ENCODE measurements at places on chromosomes 12 and 14.

GRCh38 chr14:102497998-102498677 lies 11.4 kb downstream of the ANKRD9 start:
- DNase-seq: no peak

- no peak for DNase-seq
These were observed 1538.3 kb upstream of the SEL1L start for GRCh38 chr14:83071888-83072501.

DNA sequence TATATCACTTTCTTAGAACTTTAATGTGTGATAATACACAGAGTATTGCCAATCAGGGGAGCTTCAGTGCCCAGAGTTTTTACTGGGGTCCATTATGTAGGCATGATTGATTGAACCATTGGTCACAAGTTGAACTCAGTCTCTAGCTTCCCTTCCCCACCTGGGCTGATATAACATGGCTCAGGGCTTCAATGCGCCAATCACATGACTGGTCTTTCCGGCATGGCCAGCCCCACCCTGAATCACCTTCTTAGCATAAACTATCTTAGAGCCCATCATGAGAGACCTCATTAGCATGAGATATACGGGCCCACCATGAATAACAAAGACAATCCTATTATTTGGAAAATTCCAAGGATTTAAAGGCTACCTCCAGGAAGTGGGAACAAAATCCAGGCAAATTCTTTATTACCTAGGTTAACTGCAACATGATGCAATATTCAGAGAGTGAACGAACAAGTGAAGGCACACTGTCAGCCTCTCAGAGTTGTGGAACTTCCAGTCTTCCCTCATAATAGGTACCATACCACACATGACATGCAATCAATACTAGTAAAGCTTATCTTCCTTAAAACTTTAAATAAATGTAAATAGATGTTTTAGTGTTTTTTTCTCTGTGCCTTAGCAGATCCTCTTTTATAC lies 3.2 kb upstream of the CLEC4A start:
- DNase-seq: no peak

DNA sequence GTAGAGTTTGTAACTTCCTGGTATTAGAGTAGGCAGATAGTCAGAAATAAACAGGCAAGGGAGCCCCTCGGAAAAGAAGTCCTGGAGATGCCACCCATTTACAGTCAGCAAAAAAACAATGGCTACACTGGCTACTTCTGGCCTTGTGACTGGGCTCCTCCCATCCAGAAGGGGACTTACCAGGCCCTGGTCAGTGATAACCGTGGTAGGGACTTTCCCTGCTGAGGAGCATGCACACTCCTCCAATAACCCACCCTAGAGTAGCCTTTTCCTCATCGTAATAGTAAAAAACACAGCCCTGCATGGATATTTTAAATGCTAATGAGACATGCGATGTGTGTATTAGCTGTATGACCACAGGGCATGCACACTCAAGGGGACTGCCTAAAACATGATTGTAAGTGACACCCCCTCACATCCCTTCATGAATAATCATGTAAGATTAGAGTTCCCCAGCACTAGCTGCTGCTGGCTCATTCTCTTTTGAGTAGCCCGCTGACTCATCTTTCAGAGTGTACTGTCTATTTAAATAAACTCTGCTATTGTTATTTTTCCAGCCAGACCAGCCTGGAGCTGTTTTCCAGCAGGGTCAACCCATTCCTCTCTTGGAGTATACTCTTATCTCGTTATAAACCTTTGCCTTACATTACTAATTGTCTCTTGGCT lies 413.8 kb upstream of the TMTC1 start:
- DNase-seq: no peak

DNA sequence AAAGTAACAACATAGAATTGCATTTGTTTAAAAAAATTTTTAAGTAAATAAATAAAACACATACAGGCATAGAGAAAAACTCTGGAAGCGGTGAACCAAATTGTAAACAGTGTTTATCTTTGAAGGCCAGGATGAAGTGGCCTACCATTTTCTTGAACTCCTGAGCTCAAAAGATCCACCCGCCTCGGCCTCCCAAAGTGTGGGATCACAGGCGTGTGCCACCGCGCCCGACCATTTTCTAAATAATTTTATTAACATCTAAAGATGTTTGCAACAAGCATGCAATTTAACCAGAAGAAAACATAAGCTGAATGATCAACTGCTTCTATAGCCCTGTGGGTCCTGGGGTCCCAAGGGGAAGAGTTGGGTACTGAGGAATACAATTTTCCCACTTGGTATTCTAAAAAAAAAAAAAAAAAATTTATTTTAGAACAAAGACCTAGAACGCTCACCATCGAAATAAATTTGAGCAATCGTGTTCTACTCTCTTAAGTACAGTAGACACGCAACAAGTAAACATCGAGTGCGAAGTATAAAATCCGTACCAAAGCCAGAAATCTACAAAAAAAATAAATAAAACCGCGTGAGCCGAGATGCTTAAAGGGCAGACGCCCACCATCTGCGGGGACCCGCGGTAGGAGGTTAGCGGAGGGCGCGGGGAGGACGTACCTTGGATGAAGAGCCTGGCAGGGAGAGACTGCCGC lies 484 bp downstream of the MIS18BP1 start:
- DNase-seq: no peak

GRCh38 chr14:101558739-101559240 lies 2.5 kb upstream of the DIO3 start:
- DNase-seq: no peak

DNA sequence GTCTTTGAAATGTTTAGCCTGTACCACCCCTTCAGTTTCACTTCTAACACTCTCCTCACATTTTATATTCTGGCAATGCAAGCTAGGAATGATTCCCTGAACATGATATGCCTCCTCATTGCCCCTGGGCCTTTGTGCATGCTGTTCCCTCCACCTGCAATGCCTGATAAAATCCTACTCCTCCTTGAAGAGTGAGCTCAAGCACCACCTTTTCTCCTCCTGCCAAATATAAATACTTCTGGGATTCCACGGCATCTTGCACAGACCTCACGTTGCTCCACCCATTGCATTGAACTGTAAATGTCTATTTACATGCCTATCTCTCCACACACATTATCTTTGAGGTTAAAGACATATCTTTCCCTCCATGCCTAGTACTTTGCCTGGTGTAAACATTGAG lies 21.1 kb downstream of the NKX2-1 start:
- DNase-seq: no peak

- no peak for DNase-seq
These were observed 560.9 kb downstream of the MED13L start for GRCh38 chr12:115716551-115716950.

GRCh38 chr12:120721866-120722265 lies 3.8 kb upstream of the ACADS start:
- DNase-seq: no peak

GRCh38 chr12:93868771-93869170 lies 191.6 kb downstream of the CRADD start:
- no peak for DNase-seq

- DNase-seq: no peak
These were observed 1.1 kb downstream of the CNTN1 start for GRCh38 chr12:40693207-40693821.

DNA sequence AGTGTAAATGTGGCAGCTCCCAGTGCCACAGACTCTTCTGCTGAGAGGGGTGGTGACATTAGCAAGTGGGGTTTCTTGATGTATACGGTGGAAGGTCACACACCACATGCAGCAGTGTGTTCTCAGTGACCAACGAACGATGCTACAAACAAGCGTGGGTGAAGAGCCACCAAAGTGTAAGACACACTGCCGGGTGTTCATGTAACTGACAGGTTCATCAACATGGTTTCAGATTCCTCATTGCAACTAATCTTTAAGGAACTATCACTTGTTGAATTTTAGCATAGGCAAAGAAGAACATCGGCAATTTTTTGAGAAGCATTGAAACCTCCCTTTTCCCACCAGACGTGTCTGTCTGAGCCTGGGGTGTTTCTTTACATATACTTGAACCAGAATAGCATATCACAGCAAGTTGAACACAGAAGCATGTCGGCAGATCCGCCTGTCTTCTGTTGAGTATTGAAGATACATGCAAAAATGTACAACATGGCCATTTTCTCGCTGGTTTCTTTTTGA lies 58.8 kb downstream of the PPP2R5C start:
- no peak for DNase-seq

GRCh38 chr12:130646716-130647370 lies 69.3 kb downstream of the RIMBP2 start:
- no peak for DNase-seq

DNA sequence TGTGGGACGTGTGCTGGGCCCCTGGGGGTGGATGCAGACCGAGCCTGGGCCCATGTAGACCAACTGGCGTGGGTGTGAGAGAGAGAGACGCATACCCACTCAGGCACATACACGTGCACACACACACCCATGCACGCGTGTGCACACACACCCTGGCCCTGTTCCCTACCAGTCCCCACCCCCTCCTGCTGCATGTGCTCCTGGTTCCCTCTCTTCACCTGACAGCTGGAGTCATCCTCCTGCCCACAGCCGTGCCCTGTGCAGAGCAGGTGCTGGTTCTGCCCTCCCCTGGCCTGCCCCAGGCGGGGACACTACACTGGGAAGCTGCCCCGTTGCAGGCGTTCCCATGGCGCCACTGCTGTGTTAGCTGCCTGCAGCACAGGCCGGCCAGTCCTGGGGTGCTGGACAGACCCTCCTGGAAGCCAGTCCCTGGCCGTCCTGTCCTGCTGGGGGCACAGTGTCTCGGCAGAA lies 18.5 kb downstream of the PACS2 start:
- no peak for DNase-seq

GRCh38 chr12:62873116-62873825 lies 61.7 kb downstream of the PPM1H start:
- no peak for DNase-seq

- no peak for DNase-seq
These were observed 220.4 kb downstream of the NUBPL start for GRCh38 chr14:31781578-31781977.

DNA sequence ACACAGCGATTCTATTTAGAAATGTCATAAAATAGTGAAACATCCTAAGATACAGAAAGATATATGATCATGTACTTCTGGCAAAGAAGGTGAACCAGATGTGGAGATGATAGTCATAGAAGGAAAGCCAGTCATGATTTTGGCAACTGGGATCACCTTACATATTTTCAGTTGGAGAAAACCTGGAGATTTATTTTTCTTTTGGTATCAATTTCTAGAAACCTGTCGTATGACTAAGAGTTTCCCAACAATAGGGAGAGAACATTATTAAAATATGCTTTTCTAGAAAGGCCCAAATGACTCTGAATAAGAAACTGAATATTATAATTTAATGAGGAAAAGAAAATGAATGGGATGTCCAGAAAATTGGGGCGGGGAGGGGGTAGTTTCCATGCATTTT lies 396.4 kb downstream of the ZFP36L1 start:
- no peak for DNase-seq

DNA sequence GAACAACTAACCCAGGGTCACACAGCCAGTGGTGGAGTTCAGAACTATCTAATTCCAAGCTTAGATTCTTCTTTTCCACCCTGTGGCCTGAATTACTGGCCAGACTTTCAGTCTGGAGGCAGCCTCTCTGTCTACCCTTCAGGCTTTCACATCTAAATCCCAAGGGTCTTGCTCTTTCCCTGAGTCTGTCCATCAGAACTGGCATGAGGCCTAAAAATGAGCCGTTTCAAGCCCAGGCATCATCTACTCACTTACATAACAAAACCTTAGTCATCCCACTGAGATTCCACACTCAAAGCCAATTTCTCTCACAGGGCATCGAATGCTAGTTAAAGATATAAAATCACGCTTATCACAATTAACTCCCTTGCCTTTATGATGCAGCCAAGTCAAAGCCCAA lies 1.3 kb upstream of the PTGDR start:
- DNase-seq: no peak

DNA sequence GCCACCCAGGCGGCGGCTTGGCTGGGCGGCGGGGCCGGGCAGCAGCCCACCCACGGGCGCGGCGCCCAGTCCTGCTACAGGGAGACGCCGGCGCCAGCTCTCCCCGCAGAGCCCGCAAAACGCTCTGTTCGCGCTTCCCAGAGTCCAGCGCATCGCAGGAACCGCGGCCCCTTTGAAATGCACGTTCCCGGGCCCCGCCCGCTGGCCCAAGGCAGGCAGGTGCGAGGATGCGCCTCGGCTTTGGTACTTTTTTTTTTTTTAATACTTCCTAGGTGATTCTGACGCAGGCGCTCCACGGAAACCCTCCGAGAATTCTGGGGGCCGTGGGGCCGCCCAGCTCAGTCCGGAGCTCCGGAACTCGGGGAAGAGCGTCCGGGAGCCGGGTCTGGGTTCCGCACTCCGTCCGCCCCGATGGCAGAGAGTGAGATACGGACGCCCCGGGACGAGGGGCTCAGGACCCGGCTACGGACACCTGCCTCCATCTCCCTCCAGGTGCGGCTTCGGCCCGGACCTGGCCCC lies 483 bp downstream of the POC1B start:
- DNase-seq: no peak

DNA sequence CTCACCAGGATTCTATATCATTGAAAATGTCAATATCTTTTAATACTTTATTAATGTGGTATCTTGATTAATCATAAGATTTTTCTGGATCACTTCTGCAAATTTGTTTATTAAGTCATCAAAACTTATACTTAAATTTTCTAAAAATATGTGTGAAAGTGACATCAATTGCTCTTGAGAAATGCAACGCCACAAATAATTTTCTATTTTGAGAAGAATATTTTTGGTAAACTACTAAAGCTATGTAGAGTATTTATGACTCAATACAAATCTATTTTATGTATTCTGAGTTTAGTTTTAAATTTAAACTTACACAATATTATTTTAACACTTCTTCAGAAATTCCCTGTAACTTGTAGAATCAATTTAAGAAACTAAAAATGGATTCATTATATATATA lies 263.3 kb downstream of the RASSF9 start:
- no peak for DNase-seq

DNA sequence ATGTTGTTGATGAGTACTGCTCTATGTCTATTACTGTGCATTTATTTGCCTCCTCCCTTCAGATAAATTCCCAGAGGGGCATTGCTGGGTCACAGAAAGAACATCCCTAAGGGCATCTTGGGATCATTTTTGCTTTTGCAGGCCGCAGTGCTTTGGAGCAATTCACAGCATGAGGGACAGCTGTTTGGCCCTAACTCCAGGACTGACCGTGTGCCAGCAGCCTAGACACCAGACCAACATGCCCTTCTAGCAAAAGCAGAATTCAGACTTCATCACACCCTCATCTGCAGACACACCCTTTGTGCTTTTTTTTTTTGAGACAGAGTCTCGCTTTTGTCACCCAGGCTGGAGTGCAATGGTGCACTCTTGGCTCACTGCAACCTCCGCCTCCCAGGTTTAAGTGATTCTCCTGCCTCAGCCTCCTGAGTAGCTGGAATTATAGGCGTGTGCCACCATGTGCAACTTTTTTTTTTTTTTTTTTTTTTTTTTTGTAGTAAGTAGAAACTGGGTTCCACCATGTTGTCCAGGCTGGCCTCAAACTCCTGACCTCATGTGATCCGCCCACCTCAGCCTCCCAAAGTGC lies 31.0 kb downstream of the RNF34 start:
- no peak for DNase-seq

Data from KG1 (cell line).